Stimulated activated CD8-positive, alpha-beta memory T cell treated with anti-CD3 and anti-CD28 coated beads, Interleukin-7, amount 100 ng/mL, for 24 hours (primary cell): ENCODE measurements at places on chromosomes 7 and 10.

DNA sequence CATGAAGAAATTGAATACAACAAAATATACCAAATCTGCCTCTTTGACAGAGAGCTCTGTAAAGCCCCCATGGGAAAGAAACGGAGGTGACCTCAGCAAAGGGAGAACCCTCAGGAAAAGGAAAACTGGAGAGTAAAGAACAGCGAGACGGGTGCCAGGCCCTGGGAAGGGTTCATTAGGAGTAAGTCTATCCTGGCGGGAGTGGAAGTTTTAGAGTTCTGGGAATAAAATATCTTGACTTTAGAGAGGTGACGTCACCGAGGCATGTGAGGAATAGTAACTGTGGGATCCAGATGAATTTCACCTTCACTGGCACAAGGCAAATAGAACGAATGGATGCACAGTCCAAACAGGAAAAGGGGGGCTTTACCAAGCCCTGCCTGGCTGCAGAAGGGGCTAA, 362.8 kb upstream of the IGFBP3 start:
- no peak for DNase-seq

DNA sequence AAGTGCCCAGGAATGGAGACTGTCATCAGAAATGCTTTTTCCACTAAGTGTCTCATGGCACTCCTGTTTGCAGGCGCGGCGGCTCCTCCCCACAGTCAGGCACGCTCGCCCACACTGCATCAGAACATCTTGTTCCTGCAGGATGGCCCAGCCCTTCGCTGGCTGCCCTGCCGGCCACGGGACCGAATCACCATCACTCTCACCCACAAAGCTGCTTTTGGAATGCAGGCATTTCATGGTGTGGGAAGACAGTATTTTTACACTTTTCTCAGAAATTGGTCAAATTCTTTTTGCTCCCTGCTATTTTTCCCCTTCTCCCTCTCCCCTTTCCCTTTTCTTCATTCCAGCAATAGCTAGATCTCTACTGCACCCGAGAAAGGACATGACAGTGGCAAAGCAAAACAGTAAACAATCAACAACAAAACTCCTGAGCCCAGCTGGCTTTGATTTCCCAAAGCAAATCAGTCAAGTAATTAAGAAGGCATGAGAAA, 176.1 kb upstream of the TNS3 start:
- DNase-seq, result no peak

DNA sequence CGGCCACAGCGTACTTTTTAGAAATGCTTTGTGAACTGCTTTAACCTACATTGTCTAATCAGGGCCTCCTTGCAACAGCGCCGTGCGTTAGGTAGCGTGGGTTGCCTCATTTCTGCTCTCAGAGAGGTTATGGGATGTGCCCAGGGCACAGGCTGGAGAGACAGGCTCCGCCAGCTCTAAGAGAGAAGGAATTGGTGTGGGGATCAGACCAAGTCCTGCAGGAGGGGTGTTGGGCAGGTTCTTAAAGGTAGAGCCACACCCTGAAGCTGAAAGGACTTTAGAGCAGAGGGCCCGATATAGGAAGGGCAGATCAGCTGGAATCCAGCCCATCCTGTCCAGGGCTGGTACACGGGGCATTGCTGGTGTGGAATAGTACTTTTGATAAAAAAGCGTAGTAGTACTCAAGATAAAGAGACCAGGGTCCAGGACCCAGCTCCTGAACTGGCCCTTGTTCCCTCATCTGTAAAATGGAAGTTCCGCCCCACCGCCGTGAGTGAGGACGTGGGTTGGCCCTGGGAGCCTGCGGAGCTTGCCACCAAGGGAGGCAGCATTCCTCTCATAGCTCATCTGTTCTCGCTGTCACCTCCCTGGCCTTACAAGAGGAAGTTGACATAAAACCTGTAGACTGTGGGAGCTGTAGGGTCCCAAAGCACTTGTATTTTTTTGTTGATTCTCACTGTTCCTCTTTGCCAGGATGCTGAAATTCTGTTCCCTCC, 37.2 kb downstream of the TMEM120A start:
- no peak for DNase-seq

DNA sequence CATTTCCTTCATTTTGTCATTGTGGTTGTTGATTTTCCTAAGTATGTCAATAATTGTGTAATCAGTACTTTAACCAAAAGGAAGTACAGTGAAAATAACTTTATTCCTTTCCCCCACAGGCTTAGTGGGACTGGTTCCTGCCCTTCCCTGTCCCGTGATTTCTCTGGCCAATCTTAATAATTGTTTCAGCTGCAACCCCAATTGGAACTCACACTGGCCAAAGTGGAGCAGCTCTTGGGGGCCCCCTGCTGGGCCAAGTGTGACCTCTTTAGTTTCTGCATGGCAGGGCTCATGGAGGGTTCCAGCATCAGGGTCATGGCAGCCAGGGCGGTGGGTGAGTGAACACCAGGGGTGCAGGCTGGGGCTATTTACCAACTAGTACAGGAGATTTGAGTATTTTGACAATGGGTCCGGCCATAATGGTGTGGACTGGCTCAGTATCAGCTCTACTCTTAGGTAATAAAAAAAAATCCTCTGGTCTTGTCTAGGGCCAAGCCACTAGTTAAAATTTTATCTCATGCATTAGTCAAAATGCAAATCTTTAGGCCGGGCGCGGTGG, 31.7 kb downstream of the CYCS start:
- peak; percentile 73 for DNase-seq

DNA sequence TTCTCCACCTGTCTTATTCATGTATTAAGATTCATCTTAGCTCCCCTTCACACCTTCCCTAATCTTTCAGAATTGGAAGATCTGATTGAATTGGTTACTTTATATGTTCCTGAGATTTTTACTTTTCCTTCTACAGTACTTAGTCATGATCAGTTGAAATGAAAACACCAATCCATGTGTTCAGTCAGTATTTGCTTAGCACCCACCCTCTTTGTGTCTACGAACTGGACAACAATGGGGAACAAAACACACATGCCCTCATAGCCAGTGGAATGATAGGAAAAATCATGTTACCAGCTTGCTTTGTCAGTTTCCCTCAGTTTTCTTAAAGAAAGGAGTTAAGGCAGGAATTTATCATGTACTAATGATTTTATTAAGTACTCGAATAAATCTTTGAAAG, 2.0 kb downstream of the MASTL start:
- DNase-seq, result no peak

DNA sequence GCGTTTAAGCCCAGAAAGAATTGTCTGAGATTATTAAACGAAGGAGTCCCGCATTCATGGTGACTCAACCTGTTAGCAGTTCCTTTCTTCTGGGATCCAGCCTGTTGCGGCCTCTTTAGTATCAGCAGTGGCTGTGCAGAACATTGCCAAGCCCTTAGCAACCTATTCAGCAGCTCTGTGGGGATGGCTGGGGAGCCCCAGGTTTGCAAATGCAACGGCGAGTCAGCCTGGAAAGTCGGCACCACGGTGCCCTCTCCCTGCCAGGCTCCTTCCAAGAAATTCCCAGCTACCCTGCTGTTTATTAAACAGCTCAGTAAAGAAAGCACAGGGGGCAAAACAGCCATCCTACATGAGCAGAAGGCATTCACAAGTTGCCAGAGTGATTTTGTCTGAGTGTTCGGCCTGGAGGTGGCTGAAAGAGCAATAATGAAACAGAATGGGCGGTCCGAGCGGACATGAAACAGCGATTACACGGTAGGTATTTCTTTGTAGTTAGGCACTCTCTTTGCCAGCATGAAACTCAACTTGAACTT, 198.3 kb downstream of the BAMBI start:
- no peak for DNase-seq

GRCh38 chr10:3892440-3893425, 107.7 kb upstream of the KLF6 start:
- DNase-seq, result no peak

- DNase-seq, result no peak
Observed at GRCh38 chr7:29918850-29919249, 70.8 kb downstream of the SCRN1 start.

DNA sequence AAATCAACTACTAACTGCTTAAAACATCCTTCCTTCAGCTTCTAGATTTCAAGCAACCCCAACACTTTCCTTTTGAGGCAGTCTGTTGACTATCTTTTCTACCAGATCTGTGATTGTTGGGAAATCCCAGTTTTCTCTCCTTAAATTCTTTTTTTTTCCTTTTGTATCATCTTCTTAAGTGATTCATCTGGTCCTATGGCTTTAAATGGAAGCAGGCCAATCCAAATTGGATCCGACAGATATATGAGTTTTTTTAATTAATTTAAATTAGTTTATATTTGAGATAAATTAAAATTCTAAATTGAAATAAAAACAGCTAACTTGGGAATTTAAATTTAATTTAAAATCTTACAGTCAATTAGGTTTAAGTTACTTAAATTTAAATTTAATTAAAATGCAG, 151.2 kb upstream of the PCLO start:
- DNase-seq, result no peak

DNA sequence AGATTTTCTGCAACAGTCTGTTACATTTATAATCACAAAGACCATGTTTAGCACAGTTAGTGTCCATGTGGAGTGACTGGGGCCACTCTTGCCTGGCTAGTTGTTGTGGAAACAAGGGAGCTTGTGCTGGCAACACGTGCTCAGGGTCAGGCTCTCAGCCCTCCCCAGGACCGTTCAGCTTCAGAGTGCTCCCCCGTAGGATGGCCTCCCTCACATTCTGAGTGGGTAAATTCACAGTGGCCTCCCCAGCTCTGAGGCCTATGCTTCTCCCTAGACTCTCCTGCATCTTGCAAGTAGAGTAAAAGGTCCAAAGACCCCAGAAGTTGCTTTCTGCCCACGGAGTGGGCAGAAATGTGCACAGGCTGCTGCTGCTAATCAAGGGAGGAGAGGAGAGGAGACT, 122.3 kb downstream of the ADCY1 start:
- DNase-seq, result no peak

DNA sequence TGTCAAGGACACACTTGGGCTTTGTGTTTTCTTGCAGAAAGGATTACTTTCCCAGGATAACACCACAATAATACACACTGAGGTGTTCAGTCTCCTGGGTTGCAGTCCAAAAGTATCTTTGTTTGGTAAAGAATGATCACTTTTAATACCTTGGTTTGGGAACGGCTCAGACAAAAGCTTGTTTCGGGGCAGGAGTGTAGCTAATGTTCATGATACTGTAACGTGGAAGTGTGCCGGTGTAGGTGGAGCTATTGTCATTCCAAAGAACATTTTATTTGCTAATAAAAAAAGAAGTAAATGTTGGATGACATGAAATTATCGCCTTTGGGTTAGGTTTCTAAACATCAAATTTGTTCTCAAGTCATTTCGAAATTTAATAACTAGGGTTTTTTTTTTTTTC, 1.2 kb downstream of the EIF4H start:
- DNase-seq, result no peak

GRCh38 chr10:43196981-43197833, 59.0 kb downstream of the CSGALNACT2 start:
- DNase-seq, result no peak

- DNase-seq, result no peak
Observed at GRCh38 chr10:119818889-119819270, 53.8 kb downstream of the MCMBP start.

DNA sequence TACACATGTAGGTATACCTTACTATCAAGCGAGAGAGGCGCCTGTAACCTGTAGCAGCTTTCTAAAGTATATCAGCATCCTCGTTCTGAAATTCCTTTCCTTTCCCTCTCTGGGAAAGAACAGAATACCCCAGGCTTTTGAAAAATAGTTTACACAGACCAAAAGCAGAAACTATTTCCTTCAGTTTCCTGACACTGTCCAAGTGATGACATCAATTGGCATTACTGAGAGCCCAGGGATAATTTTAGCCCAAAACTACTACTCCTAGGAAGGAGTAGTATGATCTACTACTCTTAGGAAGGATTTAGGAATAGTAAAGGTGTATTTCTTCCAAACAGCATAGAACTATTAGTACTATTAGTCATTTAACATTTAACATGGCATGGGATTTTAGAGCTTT, 6.0 kb downstream of the GNG11 start:
- DNase-seq, result no peak

- no peak for DNase-seq
Observed at GRCh38 chr7:112362053-112362650, 88.1 kb upstream of the IFRD1 start.

DNA sequence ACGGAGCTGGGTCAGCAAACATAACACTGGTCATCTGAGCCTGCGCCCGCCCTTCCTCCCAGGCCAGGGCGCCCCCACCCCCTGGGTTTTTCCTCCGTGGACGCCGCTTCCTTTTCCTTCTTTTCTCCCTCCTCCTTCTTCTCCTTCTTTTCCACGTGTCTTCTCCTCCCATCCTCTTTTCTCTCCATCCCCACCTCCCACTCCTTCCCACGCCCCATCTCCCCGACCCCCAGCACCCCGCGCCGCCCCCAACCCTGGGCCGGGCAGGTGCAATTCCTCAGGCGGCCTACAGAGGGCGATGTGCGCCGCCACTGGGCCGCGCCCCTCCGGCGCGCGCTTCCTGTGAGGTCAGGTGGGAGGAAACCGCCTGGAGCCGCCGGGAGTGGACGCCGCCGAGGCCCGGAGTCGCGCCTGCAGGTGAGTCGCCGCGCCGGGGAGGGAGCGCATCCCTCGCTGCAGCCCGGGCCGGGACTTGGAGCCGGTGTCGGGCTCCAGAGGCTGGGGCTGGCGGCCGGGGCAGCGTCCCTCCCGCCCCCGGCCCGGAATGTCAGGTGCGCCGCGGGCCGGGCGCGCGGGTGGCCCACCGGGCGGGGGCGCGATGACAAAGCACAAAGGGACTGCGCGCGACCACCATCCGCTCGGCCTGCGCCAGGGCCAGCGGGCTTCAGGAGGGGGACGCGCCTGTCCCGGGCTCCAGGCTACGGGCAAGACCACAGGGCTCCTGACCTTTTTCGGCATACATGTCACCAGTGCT, at the start of gene FAM241B:
TSS of gene FAM241B (plus strand) at position 351 of the 754 bp plus-strand sequence. CDS start 1,497 bp downstream, outside the sequence.
- DNase-seq, result peak; percentile 44

DNA sequence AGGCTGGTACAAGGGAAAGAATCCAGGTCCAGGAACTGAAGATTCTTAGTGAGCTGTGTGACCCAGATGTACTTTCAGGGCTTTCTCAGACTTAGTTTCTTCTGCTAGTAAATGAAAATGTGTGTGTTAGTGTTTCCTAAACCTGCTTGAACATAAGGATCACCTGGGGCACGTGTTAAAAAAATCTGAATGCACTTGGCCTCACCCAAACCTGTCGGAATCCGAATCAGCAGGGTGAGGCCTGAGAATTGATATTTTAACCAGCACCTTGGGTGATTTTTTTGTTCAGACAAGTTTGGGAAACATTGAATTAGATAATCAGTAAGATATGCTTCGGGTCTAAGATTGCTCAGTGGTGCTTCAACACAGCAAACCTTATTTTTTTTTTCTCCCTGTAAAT, 59.7 kb downstream of the ZNF365 start:
- no peak for DNase-seq

GRCh38 chr7:76191783-76192240, 9.9 kb upstream of the SRRM3 start:
- DNase-seq, result no peak

- DNase-seq, result no peak
Observed at GRCh38 chr7:148929176-148929575, 45.1 kb upstream of the EZH2 start.

DNA sequence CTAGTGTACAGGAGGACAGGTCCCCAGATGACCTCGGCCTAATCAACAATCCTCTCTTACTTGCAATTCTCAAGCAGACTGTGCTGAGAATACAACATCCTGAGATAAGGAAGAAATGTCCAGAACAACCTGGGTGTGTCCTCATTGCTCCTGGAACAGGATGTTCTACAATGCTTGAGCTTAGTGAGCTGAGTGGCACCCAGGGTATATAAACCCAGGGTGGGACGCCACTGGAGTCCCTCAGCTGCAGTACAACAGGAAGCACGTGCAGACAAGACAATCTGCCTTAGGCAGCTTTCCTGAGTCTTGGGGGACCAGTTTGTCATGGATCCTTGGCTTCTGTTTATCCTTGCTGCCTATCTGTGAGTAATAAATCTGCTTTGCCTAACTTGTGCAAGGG, 27.7 kb upstream of the SLC25A13 start:
- no peak for DNase-seq
